Stimulated activated CD4-positive, alpha-beta T cell treated with anti-CD3 and anti-CD28 coated beads, TNF-alpha, amount 100 ng/mL, for 1 hour (primary cell): ENCODE measurements at places on chromosomes 13 and 19.
A peak's percentile ranks its signal among the peaks of the same experiment; 100 is the strongest.

- no peak for DNase-seq
Observed at GRCh38 chr13:78786459-78786858, 127.5 kb upstream of the OBI1 start.

GRCh38 chr19:4298810-4299550, 3.2 kb downstream of the TMIGD2 start:
- no peak for DNase-seq

- DNase-seq, result no peak
Observed at GRCh38 chr19:47765523-47766358, 12.8 kb upstream of the SELENOW start.

DNA sequence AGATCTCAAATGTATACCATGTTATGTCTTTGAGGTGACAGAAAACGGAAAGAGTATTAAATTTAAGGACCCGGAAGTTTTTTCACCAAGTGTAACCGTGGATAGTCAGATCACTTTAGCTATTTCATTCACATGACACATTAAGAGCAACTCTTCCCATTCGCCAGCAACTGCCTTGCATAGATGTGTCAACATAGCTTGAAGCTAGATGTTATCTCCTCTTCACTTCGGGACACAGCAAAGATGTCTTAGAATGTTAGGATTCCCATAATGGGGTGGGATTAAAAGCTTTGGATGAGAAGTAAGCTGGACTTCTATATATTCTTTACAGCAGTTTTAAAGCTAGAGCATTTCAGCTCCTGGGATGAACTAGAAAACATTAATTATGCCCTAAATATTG, 1135.9 kb upstream of the PCDH20 start:
- DNase-seq, result no peak

DNA sequence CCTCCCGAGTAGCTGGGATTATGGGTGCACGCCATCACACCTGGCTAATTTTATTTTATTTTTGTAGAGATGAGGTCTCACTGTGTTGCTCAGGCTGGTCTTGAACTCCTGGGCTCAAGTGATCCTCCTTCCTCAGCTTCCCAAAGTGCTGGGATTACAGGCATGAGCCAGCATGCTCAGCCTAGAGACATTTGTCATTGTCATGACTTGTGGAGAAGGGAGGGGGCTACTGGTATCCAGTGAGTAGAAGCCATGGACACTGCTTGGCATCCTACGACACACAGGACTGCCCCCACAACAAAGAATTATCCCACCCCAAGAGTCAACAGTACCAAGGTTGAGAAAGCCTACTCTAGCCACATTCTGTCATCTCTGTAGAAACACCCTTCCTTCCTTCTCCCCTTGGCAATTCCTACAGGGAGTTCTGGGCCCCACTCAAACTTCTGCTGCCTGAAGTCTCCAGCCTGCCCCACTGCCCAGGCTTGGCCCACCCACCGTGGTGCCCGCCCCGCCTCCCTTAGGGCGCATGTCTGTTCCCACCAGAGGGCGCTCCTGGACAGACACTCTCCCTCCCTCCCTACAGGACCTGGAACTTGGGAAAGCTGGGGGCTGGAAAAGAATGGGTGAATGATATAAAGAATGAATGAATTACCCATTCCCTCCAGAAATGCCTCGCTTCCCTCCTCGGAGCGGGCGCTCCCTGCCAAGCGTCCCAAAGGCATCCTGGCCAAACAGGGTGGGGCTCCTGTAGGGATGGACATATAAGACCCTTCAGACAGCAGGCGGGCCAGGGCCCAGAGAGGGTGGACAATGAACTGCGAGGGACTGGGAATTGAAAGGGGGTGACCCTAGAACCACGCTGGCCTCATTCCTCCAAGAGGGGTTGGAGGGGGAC, 5.5 kb upstream of the EMP3 start:
- DNase-seq, result no peak

GRCh38 chr13:44300895-44301638, 72.6 kb upstream of the SERP2 start:
- no peak for DNase-seq

- DNase-seq, result no peak
Observed at GRCh38 chr13:104773775-104774174, 1707.6 kb upstream of the SLC10A2 start.

GRCh38 chr19:2037651-2038255, 13.3 kb downstream of the MKNK2 start:
- no peak for DNase-seq

DNA sequence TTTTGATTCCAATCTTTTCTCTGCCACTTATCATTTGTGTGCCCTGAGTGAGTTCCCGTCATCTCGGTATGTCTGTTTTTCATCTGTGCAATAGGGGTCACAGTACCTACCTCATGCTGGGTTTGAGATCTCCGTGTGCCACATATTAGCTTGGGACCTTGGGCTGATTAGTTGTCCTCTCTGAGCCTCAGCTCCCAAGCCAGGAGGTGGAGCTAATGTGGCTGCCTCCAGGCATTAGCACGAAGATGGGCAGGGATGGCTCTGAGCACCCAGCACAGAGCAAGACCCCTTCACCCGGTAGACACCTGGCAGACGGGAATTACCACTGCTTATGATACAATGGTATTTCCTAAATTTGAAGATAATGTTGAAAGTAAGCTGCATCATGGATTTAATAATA, 35.8 kb upstream of the XPO4 start:
- no peak for DNase-seq

GRCh38 chr13:20711301-20712044, 8.0 kb downstream of the IL17D start:
- DNase-seq, result no peak

- no peak for DNase-seq
Observed at GRCh38 chr13:110637747-110638146, 22.4 kb downstream of the NAXD start.

GRCh38 chr13:95704510-95704909, 27.6 kb downstream of the DNAJC3 start:
- DNase-seq, result no peak

- DNase-seq, result no peak
Observed at GRCh38 chr19:35328851-35329285, at the start of gene CD22. Gene CD22, plus strand, starts transcription at chr19:35329187. Its CDS starts 2,854 bp downstream, at chr19:35332041.

DNA sequence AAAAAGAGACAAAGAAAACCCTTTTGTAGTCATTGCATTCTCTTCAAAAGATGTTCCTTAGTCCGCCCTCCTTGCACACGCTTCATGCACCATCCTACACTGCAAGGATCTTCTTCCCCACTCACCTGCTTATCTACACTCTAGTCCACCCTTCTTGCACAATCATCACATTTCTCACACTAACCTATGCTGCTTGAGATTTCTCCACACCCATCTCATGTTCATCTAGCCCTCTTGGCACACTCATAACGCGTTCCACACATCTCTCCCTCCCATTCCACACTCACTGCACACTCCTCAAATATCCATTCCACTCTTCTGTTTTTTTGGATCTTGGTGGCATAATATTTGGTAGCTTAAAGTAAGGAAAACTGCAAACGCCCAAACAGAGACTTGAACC, 22.3 kb upstream of the HNRNPUL1 start:
- no peak for DNase-seq

- DNase-seq, result no peak
Observed at GRCh38 chr13:41418027-41418426, 39.3 kb upstream of the RGCC start.

GRCh38 chr13:77026255-77026860, 601 bp downstream of the FBXL3 start:
- peak; percentile 40 for DNase-seq

GRCh38 chr19:48659768-48660167, 13.0 kb downstream of the NTN5 start:
- DNase-seq, result no peak

- DNase-seq, result no peak
Observed at GRCh38 chr13:112066624-112067004, 335 bp upstream of the SOX1 start.

DNA sequence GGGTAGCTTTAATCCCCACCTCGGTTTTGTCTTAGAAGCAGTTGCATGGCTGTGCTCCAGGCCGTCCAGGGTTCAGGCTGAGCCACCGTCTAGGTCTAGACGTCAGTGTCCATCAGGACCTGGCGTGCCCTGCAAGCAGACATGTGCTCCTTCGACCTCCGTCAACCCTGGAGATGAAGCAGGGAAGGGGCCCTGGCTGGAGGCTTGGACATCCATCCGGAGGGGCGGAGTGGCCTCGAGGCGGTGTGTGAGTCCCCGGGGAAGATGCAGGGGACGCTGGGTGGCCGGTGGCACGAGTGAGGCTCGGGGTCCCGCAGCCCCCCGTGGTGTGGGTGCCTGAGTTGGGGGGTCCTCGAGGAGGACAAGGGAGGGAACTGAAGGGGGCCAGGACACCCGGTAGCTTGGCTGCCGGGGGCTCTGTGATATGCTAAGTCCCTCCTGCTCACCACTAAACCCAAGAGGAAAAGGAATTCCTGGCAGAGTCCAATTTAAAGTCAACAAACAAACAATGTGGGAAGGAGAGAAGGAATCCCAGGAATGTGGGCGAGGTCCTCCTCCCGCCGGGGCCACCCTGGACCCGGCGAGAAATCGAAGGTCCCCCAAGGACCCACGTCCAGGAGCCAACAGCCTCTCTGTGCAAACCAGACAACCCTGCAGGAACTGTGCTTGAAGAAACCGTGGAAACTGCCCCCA, 14.9 kb upstream of the PTBP1 start:
- no peak for DNase-seq

GRCh38 chr19:38666663-38667511, 19.4 kb downstream of the ACTN4 start:
- DNase-seq, result no peak

GRCh38 chr19:49877020-49877878, at the start of the genes AKT1S1 and TBC1D17:
Gene AKT1S1, minus strand, starts transcription at chr19:49877355. Its CDS starts 4,060 bp downstream, at chr19:49873295.
Gene TBC1D17, plus strand, starts transcription at chr19:49877702. Its CDS starts 22 bp downstream, at chr19:49877724.
- DNase-seq, result peak; percentile 90
